AG09319 (cell line): ENCODE measurements at places on chromosomes 16 and 17.

DNA sequence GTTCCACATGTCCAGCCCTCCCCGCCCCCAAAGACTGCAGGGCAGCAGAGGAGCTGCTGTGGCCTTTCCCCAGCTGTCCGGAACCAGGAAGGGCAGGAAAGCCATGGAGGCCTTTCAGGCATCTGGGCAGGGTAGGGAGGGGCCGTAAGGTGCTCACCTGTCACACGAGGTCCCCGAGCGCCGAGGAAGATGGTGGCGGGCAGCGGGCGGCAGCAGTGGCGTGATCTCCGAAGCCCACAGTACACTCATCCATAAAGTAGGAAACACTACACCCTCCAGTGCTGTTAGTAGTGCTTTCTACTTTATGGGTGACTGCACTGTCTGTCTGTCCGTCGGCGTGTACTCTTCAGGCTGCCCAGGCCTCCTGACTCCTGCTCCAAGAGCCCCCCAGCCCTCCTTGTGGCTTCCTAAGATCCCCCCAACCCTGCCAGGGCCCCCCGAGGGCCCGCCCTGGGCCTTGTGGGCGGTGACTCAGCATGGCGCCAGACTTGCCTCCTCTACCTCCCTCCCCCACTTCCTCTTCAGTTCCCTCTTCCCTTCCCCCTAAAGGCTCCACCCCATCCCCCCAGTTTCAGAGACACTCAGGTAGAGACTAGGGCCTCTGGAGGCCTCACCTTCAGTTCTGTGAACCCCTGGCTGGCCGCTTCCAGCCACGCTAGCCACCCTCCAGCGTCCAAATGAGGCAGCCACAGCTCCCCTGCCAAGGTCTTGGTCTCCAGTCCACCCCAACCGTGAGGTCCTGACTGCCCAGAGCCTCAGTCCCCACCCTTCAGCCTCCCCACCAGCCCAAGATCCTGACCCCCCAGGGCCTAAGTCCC is 2.6 kb upstream of the TSPOAP1 start:
- DNase-seq: no peak

DNA sequence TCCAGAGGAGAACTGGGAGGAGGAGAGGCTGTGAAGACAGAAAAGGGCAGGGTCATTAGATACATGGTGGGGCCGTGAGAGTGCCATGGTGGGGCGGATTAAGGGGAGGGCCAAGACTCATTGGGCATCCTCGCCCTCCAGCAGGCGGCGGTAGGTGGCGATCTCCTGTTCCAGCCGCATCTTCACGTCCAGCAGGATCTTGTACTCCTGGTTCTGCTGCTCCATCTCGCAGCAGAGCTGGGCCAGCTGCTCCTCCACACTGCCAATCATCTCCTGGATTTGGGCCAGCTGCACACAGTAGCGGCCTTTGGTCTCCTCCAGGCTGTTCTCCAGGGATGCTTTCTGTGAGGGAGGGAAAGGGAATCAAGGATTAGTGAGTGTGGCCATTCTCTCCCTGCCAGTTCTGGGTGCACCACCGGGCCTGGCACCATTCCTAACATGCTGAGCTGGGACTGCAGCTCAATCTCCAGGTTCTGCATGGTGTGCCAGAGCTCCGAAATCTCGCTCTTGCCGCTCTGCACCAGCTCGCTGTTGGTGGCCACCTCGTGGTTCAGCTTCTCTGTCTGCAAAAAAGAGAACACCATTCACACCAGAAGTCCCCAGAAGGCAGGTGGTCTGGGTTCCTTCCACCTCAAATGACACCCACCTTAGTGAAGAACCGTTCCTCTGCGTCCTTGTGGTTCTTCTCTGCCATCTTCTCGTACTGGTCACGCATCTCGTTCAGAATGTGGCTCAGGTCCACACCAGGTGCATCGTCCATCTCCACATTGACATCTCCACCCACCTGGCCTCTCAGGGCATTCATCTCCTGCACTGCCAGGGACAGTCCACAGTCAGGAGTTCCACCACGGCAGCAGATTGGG is 129.0 kb downstream of the CCDC144A start:
- no peak for DNase-seq

GRCh38 chr16:25959221-25959620 is 267.5 kb downstream of the HS3ST4 start:
- no peak for DNase-seq

DNA sequence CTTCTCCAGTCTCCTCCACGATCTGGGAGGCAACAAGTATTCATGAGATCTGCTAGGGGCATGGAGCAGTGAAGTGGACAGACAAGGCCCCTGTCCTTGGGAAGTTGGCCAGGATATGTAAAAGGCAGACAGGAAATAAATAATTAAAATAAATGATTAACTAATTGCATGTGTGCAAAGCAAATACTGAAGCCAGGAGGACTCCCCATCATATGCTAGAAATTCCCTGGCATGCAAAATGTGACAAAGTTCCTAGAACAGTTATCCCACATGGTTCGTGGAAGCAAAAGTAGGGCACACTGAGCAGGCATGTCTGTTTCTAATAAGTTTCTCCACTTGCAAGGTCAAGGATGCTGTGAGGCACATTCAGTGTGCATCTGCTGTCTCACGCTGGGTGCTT is 86.8 kb downstream of the CDYL2 start:
- no peak for DNase-seq

- DNase-seq: no peak
These were observed 23.0 kb downstream of the METTL22 start for GRCh38 chr16:8644211-8645140.

- no peak for DNase-seq
These were observed 13.1 kb upstream of the TRAP1 start for GRCh38 chr16:3730161-3731125.

GRCh38 chr16:86768228-86768791 is 190.0 kb downstream of the FOXL1 start:
- no peak for DNase-seq

- DNase-seq: no peak
These were observed 21.2 kb downstream of the METTL9 start for GRCh38 chr16:21620592-21620991.

DNA sequence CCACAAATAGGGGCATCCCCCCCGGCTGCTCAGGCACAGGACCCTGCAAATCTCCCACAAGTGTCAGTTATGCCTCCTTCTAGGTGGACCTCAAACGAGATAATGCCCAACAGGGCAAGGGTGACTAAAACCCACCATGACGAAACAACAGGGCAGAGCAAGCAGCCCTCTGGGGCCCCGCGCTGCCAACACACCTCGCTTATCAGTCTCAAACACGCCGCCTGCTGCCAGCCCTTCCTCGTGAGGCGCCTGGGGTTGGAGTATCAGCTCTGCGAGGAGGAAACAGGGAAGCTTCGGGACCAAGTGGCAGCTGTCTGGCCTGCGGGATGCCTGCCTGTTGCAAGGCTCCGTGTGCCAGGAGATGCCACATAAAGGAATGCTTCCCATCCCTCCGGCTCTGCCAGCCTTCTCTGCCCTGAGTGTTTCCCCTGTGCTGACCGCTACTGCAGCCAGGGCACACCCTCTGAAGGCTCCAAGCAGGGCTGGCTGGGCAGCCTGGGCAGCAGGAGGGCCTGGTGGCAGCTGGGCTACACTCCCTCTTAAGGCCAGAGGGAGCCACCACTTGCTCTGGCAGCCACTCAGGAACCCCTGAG is 2.5 kb downstream of the SMIM5 start:
- DNase-seq: no peak

DNA sequence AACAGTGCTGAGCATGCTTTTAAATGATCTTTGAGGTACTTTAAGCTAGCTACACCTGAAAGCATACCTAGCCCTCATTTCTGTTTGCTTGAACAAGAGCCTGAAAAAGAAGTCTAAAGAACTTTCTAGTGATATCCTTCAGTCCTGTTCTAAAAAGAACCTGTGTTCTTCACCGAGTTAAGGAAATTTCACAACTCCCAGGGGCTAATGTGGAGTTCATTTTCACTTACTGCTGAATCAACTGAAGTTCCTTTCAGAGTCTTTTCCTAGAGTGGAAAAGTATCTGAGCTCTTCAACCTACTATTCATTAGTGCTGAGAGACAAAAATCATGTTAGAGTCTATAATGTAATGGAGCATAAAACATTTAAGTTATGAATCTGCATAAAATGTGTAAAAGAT is 66.9 kb downstream of the CHD9 start:
- no peak for DNase-seq

DNA sequence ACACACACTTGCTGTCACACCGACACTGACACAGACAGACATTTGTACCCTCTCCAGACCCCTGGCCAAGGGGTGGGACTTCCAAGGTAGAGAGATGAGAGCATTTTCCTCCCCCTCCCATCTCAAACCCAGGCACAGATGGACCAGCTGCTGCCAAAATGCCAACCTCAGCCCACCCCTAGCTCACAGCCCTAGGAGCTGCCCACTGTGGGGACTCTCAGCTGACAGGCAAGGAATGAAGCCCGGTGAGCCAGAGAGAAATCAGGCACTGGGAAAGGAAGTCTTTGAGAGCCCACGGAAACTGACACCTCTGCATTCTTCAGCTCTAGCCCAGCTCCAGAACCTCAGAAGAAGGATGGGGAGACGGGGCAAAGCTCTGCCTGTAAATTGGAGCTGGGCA is 2.8 kb downstream of the ETV4 start:
- DNase-seq: no peak

GRCh38 chr16:85028685-85029407 is 1.3 kb downstream of the KIAA0513 start:
- DNase-seq: no peak

GRCh38 chr17:76843703-76844484 is 24.3 kb upstream of the MGAT5B start:
- DNase-seq: no peak

- DNase-seq: no peak
These were observed 34.3 kb downstream of the SEC14L1 start for GRCh38 chr17:77174928-77175661.

DNA sequence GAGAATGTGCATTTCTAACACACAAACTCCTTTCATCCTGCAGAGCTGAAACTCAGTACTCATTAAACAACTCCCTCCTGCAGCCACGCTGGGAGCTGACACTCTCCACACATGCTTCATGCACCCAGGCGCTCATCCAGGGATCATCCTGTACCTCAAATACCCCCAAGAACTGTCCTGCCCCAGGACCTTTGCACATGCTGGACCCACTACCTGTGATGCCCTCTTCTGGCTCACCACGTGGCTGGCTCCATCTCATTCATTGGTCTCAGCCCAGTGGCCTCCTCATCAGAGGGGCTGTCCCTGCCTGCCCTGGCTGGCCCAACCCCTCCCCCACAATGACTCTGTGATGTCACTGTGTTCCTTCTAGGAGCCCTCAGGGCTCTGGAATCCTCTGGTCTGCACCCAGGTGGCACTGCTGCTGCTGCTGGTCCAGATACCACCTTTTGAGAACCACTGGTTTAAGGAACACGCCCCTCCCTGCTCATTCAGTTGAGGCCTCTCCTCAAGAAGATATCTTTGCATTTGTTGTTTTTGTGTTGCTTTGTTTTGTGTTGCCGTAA is 160.9 kb upstream of the FOXF1 start:
- no peak for DNase-seq

- no peak for DNase-seq
These were observed 27.5 kb downstream of the TBX21 start for GRCh38 chr17:47760409-47761140.

- no peak for DNase-seq
These were observed 45.2 kb downstream of the CMTM3 start for GRCh38 chr16:66649636-66650205.

- no peak for DNase-seq
These were observed 80.8 kb upstream of the DYNLRB2 start for GRCh38 chr16:80459966-80460365.

DNA sequence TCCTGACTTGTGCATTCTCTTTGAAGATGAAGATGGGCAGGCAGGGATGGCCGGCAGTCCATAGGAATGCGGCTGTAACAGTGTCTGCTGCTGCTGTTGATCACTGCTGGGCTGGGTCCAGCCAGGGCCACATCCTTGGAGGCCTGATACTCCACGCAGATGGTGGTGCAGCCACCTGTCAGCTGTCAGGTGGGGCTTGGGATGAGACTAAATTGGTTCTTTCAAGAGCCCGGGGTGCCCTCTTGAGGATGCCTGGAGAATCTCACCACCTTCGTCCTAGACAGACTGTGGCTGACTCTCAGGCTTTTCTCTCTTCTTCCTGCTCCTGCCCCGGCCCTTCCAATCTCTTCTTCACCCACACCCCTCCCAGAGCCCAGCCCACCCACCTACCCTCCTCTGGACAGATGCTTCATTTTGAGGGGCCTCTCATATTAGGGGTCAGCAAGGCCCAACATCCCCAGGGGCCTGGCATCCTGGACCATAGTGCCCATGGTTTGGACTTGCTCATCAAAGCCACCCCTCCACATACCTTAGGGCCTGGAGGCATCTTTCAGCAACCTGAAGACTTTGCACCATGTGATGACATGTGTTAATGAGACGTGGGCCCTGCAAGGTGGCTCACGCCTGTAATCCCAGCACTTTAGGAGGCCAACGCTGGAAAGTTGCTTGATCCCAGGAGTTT is 19.1 kb downstream of the OSBPL7 start:
- DNase-seq: no peak

GRCh38 chr17:60087882-60088669 is 9.4 kb upstream of the HEATR6 start:
- no peak for DNase-seq

DNA sequence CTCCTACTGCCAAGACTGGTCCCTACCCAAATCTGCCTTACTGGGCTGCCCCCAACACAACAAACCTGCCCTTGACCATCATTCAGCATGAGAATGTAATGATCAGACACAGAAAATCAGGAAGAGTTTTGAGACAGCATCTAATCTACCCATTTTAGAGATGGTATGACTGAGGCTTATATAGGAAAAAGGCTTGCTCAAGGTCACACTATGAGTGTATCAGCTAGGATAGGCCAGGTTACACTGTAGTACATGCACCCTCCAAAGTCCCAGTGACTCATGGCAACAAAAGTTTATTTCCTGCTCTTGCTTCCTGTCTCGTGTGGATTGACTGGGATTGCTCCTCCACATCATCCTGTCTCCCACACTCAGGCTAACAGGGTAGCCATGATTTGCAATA is 27.9 kb downstream of the NLRC5 start:
- no peak for DNase-seq

DNA sequence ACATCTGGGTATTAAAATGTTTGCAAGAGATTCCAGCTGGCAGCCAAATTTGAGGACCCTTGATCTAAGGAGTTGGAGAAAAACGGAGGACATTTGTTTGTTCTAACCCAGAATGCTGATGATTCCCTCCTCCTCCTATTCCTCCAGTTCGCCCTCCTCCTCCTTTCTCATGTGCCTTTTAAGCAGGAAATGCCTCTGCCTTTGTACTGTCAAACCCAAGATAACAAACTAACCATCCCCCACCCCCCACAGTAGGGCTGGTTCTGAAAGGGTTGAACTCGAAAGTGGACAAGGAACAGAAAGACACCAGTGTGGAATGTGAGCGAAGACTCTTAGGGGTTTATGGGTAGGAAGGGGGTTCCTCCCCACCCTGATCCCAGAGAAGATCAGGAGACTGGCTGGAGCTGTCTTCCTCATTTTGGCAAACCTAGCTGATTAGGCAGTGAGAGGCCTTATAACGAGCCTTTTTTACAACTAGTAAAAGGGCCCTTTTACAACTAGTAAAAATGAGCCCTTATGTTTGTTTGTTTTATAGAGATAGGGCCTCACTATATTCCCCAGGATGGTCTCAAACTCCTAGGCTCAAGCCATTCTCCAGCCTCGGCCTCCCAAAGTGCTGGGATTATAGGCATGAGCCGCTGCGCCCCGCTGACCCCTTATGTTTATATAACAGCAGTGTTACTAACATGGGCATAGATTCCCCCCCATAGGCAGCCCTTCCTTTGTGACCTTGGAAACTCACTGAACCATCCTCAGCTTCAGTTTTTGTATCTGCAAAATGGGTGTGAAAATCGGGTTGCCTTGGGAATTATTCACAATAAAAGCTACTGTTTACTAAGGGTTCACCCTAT is 975 bp downstream of the CHD9 start:
- peak; percentile 39 for DNase-seq

- no peak for DNase-seq
These were observed 2.3 kb upstream of the DLX3 start for GRCh38 chr17:49997301-49997650.

- DNase-seq: no peak
These were observed 193.8 kb downstream of the SNX29 start for GRCh38 chr16:12170103-12171040.
